HAP-1 (cell line): ENCODE measurements at places on chromosomes 7 and 10.

- no peak for DNase-seq
These were observed 2.7 kb upstream of the LIPF start for GRCh38 chr10:88661577-88661976.

GRCh38 chr7:155203059-155203881, 94.4 kb upstream of the INSIG1 start:
- DNase-seq = no peak

DNA sequence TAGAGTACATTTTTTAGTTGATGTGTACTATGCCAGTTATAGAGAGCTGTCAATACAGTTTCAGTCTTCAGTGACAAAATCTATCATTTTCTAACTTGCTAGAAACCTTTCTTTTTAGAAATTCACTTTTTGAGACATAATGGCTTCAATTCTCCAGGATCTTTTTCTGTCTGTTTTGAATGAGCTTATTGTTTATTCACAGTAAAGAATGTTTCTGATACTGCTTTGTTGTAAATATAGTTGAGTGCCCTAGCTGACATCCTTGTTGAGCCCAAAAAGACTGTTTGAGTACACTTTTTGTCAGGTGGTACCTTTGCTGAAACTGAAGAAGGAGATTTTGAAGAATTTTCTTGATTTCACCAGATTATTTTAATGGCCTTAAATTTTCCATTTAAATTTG, 139.9 kb downstream of the PPP1R9A start:
- no peak for DNase-seq

GRCh38 chr7:1326511-1326785, 93.8 kb downstream of the UNCX start:
- no peak for DNase-seq

- no peak for DNase-seq
These were observed 30.1 kb downstream of the TPK1 start for GRCh38 chr7:144805627-144806239.

- no peak for DNase-seq
These were observed 8.6 kb downstream of the TRIM56 start for GRCh38 chr7:101093906-101094305.
